DMS153 (cell line): ENCODE measurements at places on chromosomes 7 and 10.
A peak's percentile ranks its signal among the peaks of the same experiment; 100 is the strongest.

- DNase-seq, result no peak
Observed at GRCh38 chr7:111697771-111698170, 135.5 kb upstream of the IMMP2L start.

DNA sequence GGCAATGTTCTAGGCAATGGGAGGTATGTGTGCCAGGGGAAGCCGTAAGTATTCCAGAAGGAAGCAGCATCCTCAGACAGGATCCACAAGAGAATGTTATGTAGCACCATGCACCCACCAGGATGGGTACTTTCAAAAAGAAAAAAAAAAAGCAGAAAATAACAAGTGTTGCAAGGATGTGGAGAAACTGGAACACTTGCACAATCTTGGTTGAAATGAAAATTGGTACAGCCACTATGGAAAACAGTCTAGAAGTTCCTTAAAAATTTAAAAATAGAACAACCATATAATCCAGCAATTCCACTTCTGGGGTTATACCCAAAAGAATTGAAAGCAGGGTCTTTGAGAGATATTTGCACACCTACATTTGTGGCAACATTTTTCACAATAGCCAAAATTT lies 20.2 kb downstream of the C10orf71 start:
- DNase-seq, result no peak

- DNase-seq, result no peak
Observed at GRCh38 chr7:38909870-38910269, 879 bp upstream of the VPS41 start.

- no peak for DNase-seq
Observed at GRCh38 chr7:71868797-71869196, 543.3 kb downstream of the CALN1 start.

- DNase-seq, result no peak
Observed at GRCh38 chr10:24842856-24843255, 109.5 kb downstream of the PRTFDC1 start.

DNA sequence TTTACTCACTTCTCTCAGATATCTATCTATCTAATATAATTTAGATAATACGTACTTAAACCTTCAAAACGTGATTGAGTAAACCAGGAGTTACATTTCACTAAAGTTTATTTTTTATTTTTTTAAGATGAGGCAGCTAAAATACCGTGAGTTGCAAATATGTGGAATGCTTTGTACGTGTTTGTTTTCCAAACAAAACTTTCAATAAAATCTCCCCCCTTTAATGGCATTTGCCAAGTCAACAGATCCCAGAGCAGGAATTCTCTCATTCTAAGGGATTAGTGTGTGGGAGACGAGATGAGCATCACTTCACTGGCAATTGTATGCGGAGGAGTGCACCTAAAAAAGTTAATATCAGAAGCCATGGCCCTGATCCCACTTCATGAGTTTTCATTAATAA lies 53.7 kb upstream of the MAGI2 start:
- DNase-seq, result no peak

GRCh38 chr7:101739775-101740398 lies 77.5 kb upstream of the CUX1 start:
- peak; percentile 58 for DNase-seq

GRCh38 chr10:76088008-76088407 lies 656.6 kb downstream of the LRMDA start:
- DNase-seq, result no peak

GRCh38 chr10:120571266-120571665 lies 114.2 kb downstream of the PLPP4 start:
- no peak for DNase-seq

GRCh38 chr10:1432161-1432560 lies 305.2 kb downstream of the ADARB2 start:
- no peak for DNase-seq

- DNase-seq, result no peak
Observed at GRCh38 chr10:62327885-62328284, 46.3 kb upstream of the ZNF365 start.

DNA sequence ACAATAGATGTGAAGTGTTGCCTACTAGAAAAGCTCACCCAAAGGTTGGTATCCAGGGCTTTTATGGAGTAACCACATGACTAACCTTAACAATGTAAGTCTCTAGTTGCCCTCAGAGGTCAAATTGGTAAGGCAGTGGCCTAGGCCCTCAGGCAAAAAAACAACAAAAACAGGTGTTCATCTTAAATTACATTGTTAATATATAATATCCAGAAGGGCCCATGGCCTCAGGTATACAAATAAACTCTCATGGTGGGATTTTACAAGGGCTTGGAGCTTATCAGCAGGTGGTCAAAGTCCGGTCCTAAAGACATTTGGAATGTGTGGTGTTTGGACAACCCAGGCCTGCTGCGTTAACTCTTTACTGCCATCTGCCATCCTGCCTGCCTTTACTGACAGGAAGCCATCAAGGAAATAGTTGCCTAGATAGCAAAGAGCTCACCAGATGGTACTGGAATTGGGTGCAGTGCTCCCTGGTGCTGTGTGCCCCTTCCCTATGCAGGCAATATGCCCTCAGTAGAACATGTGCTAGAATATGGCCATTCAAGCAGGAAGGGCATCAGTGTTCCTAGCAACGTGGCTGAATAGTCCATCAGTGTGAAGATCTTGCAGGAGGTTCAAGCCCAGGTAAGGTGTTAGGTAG lies 36.2 kb downstream of the TOMM7 start:
- no peak for DNase-seq

GRCh38 chr7:137818036-137818435 lies 28.7 kb downstream of the DGKI start:
- DNase-seq, result no peak

DNA sequence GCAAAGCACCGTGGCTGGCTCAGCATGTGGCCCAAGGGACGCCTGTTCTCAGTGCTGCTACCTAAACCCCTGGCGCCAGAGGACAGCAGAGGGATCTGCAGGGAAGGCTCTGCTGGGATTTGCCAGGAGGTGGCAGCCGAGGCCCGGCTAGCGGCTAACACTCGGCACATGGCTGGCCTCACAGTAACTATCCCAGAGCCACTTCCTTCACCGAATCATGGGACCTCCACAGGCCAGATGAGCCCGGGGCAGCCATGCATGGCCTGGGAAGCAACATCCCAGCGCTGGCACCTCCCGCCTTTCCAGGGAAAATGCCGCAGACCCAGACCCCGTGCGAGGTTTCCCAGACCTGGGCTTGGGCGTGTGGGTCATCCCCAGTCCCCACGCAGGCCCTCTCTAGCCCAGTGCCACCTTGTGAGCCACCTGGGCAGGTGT lies 36.4 kb downstream of the DPYSL4 start:
- peak; percentile 48 for DNase-seq
